Activated CD4-positive, alpha-beta memory T cell treated with anti-CD3 and anti-CD28 coated beads for 36 hours (primary cell): ENCODE measurements at places on chromosomes 3 and 15. TPM values are rescaled to one million over a fixed set of nuclear protein-coding genes. Genes with fewer than 3 reads are reported as not detected.

- no peak for DNase-seq
These were observed 45.6 kb downstream of the GLCE start for GRCh38 chr15:69206079-69206478.

GRCh38 chr3:174538151-174538550, 321.0 kb upstream of the NAALADL2 start:
- DNase-seq, result no peak

GRCh38 chr15:90351479-90352106, 491 bp upstream of the ZNF774 start:
- no peak for DNase-seq

GRCh38 chr3:100024520-100025303, 89.6 kb downstream of the FILIP1L start:
- DNase-seq, result no peak

- DNase-seq, result no peak
These were observed 93.4 kb downstream of the PRICKLE2 start for GRCh38 chr3:64131725-64132469.

GRCh38 chr3:107416138-107416537, 38.9 kb downstream of the CCDC54 start:
- DNase-seq, result no peak

COL8A1 gene
- total RNA-seq, result not detected

FGD5 gene
- total RNA-seq, result 0.12 TPM

DCP1A gene
- total RNA-seq, result 32.0 TPM

GABRB3 gene
- 0.12 TPM for total RNA-seq
